ENCODE measurements at places on chromosomes 4 and X.

GRCh38 chrX:153319295-153320046 lies 2.1 kb downstream of the PNMA6F start:
- no peak for DNase-seq

GRCh38 chr4:123064390-123064789 lies 142.0 kb upstream of the NUDT6 start:
- DNase-seq: no peak

DNA sequence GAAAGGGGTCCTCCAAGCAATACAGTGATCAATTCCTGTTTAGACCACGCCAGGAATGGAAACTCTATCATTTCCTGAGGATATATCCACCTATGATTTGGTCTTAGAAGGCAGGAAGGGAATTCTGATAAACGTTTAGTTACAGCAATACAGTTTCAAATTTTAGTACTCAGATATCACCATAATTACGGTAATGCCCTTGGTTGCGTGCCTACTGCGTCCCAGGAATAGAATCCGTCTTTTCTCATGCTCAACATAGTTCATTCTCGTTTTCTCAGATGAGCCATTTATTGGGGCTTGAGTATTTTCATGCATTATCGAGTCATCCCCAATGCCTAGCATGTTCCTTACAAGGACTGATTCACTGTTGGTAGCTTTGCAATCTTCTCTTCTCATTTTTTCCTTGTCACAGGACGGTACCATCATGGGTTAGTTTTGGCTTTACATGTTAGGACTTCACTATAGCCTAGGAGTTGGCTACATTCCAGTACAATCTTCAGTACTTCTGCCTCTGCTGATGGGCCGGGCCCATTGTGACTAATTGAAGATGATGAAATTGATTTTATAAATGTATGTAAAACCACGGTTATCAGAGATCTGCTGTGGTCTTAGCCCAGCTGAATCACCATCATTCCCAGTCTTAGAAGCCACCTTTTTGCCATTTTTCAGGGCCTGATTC lies 4.4 kb upstream of the PRKX start:
- no peak for DNase-seq

- DNase-seq: no peak
Measured at GRCh38 chrX:120310861-120311726, at the start of gene TMEM255A. Gene TMEM255A (minus strand): TSS chrX:120311461. CDS start chrX:120311309, 152 bp downstream.

Data from cerebellar nuclear complex (tissue), 1 donor.